Astrocyte (in vitro differentiated cells and primary cell): ENCODE measurements at places on chromosomes 13 and 19. TPM values are rescaled to one million over a fixed set of nuclear protein-coding genes. Genes with fewer than 3 reads are reported as not detected.

DNA sequence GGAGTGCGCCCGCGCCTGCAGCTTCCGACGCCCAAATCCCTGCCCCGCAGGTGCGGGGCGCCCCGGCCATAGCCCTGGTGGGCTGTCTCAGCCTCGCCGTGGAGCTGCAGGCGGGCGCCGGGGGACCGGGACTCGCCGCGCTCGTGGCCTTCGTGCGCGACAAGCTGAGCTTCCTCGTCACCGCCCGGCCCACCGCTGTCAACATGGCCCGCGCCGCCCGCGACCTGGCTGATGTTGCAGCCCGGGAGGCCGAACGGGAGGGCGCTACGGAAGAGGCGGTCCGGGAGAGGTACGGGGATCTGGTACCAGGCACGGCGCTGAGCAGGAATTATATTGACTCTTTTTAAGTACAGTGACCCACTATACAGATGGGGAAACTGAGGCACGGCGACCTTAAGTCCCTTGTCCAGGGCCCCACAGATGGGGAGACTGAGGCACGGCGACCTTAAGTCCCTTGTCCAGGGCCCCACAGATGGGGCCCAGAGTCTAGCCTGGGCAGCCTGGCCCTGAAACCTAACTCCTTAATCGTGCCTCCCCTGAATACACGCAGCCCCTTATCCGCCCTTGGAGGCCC is 586 bp downstream of the MRI1 start:
- no peak for DNase-seq

Gene ZC3H13
- total RNA-seq = 39.6 and 40.8 TPM in 2 replicates

Gene TMEM272
- 0.05 TPM in 1 of 2 replicates, not detected in the other for total RNA-seq

DNA sequence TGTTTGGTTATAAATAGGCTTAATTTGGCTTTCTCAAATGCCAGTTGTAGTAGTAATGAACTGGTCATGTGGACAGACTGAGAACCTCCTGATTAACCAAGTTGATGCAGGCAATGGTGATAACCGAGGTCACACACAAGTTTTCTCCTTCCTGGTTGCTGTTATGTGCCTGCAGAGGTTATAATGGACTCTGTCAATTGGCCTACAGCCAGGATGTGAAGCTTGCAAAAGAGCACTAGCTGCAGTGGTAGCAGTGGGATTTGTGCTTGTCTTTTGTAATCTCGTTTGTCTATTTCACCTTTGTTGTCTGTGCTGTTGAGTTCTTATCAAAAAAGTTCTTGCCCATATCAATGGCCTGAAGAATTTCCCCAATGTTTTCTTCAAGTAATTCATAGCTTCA is 20.6 kb downstream of the OR10H3 start:
- DNase-seq = no peak
